Heart left ventricle (tissue), 16 donors: ENCODE measurements at places on chromosomes 11 and 22. TPM values are rescaled to one million over a fixed set of nuclear protein-coding genes. Genes with fewer than 3 reads are reported as not detected.

- H3K36me3 ChIP-seq = no peaks in the 10 kb centered on the region
- H3K4me3 ChIP-seq = no peak overlapping the region
- H3K27ac ChIP-seq = no peak overlapping the region
- peaks cover 7% of the 10 kb centered on the region for H3K4me1 ChIP-seq
- DNase-seq = no peak
- H3K27me3 ChIP-seq = no peaks in the 10 kb centered on the region
Measured at GRCh38 chr11:34203377-34203871, 98.0 kb downstream of the NAT10 start.

DNA sequence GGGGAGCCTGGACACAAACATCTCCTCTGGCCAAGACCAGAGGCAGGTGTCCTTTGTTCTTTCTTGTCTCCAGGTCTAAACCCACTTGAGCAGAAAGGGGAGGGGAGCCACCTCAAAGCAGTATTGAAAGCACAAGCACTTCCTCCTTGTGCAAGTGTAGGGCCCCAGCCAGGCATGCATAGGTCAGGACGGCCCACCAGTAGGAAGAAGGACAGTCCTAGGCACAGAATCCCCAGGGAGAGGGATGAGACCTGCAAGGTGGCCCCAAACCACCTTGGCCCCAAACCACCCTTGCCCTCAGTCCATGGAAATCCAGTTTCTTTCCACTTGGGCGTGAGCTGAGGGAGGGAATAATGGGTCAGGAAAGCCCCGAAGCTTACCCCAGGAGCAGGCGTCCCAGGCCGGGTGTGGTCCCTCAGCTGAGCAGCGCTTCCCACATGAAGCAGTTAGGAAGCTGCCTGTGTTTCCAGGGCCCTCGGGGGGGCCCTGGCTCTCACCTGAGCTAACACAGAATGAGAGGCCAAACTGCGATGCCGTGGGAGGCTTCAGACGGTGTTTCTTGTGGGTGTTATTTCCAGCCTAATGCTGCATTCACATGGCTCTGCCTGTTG is 20.4 kb upstream of the IGSF9B start:
- DNase-seq = no peak
- H3K27ac ChIP-seq = no peak overlapping the region
- H3K4me1 ChIP-seq = peaks cover 5% of the 10 kb centered on the region
- no peak overlapping the region for H3K4me3 ChIP-seq
- no peaks in the 10 kb centered on the region for H3K36me3 ChIP-seq

DNA sequence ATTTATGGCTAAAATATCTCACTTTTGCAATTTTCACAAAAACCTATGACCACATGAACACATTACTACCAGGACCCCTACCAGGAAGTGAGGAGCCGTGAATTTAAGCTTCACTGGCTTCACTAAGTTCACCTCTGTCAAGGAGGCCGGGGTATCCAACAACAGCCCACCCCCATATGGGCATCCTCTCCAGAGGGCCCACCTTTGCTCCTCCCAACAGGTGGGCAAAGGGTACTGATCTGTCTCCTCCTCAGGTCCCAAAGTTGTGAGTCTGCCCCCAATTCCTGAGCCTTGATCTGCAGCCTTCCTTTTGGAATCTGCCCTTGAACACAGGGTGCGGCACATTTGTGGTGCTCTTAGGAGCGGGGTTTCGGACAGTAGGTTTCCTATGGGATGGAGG is 66.9 kb downstream of the OTOG start:
- H3K27ac ChIP-seq = no peak overlapping the region
- no peak overlapping the region for H3K4me3 ChIP-seq
- H3K4me1 ChIP-seq = no peaks in the 10 kb centered on the region
- H3K36me3 ChIP-seq = no peaks in the 10 kb centered on the region
- no peaks in the 10 kb centered on the region for H3K27me3 ChIP-seq

GRCh38 chr11:16783321-16783801 is 44.9 kb downstream of the C11orf58 start:
- no peaks in the 10 kb centered on the region for H3K27me3 ChIP-seq
- H3K4me1 ChIP-seq = peaks cover 25% of the 10 kb centered on the region
- DNase-seq = no peak
- H3K27ac ChIP-seq = no peak overlapping the region
- no peaks in the 10 kb centered on the region for H3K36me3 ChIP-seq
- no peak overlapping the region for H3K4me3 ChIP-seq

- no peaks in the 10 kb centered on the region for H3K36me3 ChIP-seq
- H3K4me1 ChIP-seq = no peaks in the 10 kb centered on the region
- no peak overlapping the region for H3K27ac ChIP-seq
Measured at GRCh38 chr11:90747057-90747456, 524.2 kb upstream of the CHORDC1 start.

- H3K27me3 ChIP-seq = no peaks in the 10 kb centered on the region
- H3K27ac ChIP-seq = no peak overlapping the region
- DNase-seq = no peak
- H3K4me3 ChIP-seq = no peak overlapping the region
- peaks cover 4% of the 10 kb centered on the region for H3K4me1 ChIP-seq
Measured at GRCh38 chr11:84675396-84676025, 951.6 kb downstream of the DLG2 start.

GRCh38 chr11:66317322-66317722 is 478 bp upstream of the CD248 start:
- peaks cover 29% of the 10 kb centered on the region for H3K4me1 ChIP-seq
- H3K27me3 ChIP-seq = no peaks in the 10 kb centered on the region
- no peaks in the 10 kb centered on the region for H3K36me3 ChIP-seq
- peak; percentile 77 for DNase-seq
- H3K27ac ChIP-seq = peak overlapping the region; percentile 89

- no peak for DNase-seq
- no peaks in the 10 kb centered on the region for H3K4me1 ChIP-seq
- H3K36me3 ChIP-seq = no peaks in the 10 kb centered on the region
- H3K4me3 ChIP-seq = no peak overlapping the region
- no peak overlapping the region for H3K27ac ChIP-seq
Measured at GRCh38 chr11:132464939-132465338, 1067.4 kb downstream of the OPCML start.

GRCh38 chr22:19520566-19521305 is 3.5 kb downstream of the CLDN5 start:
- no peak overlapping the region for H3K27ac ChIP-seq
- peak overlapping the region; percentile 50 for H3K4me3 ChIP-seq
- no peak for DNase-seq
- H3K36me3 ChIP-seq = no peaks in the 10 kb centered on the region

DNA sequence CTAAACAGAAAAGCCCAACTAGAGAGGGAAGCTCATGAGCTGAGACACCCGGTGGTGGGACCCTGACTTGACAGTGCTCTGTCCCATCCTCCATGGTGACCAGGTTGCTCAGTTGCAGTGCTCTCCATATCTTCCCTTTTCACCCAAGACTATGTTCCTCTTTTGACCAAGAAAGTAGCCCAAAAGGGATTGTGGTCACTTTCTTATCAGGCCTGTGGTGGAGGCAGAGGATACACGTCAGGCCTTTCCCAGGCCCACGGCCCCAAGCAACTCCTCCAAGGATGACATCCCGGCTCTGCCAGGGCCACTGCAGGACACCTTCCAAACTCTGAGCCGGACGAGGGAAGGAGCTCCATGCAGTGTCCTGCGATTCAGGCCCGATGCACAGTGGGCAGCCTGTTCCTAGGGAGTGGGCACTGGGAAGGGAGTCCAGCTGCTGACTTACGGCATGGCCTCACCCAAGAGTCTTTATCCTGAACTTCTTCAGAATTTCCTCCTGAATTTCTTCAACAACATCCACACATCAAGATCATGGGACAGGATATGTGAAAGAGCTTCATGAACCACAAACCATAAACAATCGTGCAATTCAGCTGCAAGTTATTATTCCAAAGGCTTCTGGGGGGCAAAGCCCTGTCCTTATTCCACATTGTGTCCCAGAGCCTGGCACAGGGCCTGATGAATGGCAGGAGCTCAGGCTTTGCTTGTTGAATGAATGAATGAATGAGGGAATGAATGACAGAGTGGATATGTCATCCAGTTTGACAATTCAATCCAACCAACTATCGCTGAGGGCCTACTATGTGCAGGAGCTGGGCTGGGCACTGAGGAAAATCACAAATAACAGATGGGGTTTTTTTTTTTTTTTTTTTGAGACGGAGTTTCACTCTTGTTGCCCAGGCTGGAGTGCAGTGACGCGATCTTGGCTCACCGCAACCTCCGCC is 36.0 kb upstream of the MYH9 start:
- H3K4me1 ChIP-seq = peaks cover 25% of the 10 kb centered on the region
- no peaks in the 10 kb centered on the region for H3K27me3 ChIP-seq
- H3K4me3 ChIP-seq = no peak overlapping the region
- H3K27ac ChIP-seq = no peak overlapping the region
- no peak for DNase-seq

GRCh38 chr11:518463-519202 is 11.6 kb upstream of the RNH1 start:
- peak overlapping the region; percentile 71 for H3K27ac ChIP-seq
- peak; percentile 86 for DNase-seq
- H3K4me1 ChIP-seq = peaks cover 6% of the 10 kb centered on the region
- H3K27me3 ChIP-seq = no peaks in the 10 kb centered on the region

- peak overlapping the region; percentile 82 for H3K27ac ChIP-seq
- no peaks in the 10 kb centered on the region for H3K27me3 ChIP-seq
- DNase-seq = peak; percentile 36
Measured at GRCh38 chr11:35100013-35100383, 39.0 kb upstream of the CD44 start.

DNA sequence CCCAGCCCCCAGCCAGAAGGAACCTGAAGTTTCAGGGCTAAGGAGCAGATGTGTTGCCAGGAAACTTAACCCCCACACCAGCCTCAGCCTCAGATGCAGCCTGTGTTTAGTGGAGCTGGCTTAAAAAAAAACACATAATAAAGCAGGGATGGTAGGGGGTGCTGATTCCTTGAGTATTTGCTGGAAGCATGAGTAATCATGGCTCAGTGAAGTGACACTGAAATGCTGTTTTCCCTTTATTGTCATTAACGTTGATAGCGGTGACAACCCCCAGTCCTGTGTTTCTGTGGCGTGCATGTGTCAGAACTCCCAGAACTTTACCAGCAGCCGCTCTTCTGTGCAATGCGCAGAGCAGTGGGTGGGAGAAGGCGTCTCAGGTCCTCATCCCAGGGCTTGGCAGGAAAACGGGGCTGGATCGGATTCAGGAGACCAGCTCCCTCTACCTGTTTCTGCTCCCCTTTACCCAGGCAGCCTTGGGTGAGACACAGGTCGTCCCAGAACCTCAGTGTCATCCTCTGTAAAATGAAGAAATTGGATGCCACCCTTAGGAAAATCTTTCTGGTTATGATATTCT is 1282.1 kb downstream of the TBC1D22A start:
- no peaks in the 10 kb centered on the region for H3K36me3 ChIP-seq
- H3K4me1 ChIP-seq = no peaks in the 10 kb centered on the region
- H3K27ac ChIP-seq = no peak overlapping the region
- no peak for DNase-seq
- no peak overlapping the region for H3K4me3 ChIP-seq

- H3K4me1 ChIP-seq = peaks cover 16% of the 10 kb centered on the region
- DNase-seq = peak; percentile 63
- H3K4me3 ChIP-seq = no peak overlapping the region
- H3K27me3 ChIP-seq = no peaks in the 10 kb centered on the region
- no peaks in the 10 kb centered on the region for H3K36me3 ChIP-seq
Measured at GRCh38 chr11:111635706-111636045, 33.4 kb downstream of the SIK2 start.

DNA sequence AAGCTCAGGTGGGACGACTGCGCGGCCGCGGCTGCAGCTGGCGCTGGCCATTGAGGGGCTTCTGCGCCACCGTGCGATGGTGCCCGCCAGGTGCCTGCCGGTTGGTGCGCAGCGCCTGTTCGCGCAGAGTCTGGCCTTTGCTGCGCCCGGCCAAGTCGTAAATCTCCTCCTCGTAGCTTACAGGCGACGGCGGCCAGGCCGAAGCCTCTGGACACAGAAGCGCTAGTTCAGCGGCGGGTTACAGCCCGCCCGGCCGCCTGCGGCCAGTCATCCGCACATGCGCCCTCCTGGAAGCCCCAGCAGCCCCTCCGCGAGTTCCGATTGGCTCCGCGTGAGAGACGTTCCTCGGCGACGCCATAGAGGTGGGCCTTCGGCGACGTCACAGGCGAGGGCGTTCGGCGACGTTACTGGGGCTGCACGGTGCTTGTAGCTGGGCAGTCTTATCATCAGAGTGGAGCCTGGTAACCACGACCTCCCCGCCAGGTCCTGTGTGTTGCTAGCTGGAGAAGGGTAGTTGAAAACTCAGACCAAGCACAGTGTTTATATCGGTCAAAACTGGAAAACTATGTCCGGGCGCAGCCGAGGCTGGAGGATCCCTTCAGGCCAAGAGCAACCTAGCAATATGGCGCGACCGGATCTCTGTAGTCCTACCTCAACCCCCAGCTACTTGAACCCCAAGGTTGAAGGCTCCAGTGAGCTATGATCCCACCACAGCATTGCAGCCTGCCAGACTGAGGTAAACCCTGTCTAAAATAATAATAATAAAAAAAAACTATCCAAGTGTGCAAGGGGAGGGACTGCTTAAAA is 265.7 kb downstream of the OR4C45 start:
- no peak overlapping the region for H3K27ac ChIP-seq
- no peak overlapping the region for H3K4me3 ChIP-seq
- no peaks in the 10 kb centered on the region for H3K27me3 ChIP-seq
- DNase-seq = peak; percentile 30

DNA sequence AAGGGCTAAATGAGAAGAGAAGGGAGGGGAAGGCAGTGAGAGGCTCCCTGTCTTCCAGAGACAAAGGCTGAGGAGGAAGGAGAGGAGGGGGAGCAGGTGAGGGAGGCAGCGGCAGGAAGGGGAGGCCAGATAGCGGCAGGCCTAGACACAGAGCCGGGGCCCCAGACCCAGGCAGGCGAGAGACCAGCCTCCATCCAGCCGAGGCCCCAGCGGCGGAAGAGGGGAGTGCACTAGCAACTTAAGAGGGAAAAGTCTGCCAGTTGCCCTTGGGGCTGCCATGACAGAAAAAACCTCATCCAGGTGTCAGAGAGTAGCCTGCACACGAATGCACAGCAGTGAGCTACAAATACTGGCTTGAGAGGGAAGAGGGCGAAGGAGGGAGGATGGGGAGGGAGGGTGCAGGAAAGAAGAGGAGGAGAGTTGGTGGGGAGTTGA is 46.7 kb downstream of the IGLL1 start:
- no peak overlapping the region for H3K4me3 ChIP-seq
- no peak for DNase-seq
- no peaks in the 10 kb centered on the region for H3K36me3 ChIP-seq
- H3K4me1 ChIP-seq = no peaks in the 10 kb centered on the region
- no peak overlapping the region for H3K27ac ChIP-seq

DNA sequence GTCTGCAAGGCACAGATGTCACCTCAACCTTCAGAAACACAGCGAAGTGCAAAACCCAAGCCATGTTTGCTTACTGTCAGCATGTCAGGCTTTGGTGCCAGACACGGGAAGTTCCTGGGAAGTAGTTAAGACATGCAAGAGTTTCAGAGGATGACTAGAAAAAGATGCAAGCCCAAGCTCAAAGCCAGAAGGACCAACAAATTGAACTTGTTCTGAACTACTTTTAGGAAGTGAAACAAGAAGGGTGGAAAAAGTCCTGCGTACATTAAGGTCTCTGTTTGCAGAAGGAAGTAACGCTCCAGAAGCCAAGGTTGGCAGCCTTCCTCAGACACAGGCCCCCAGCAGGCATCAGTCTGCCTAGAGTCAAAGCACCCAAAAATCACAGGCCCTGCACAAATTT is 2.6 kb downstream of the AP1B1 start:
- peak overlapping the region; percentile 85 for H3K27ac ChIP-seq
- no peaks in the 10 kb centered on the region for H3K27me3 ChIP-seq
- DNase-seq = no peak
- no peak overlapping the region for H3K4me3 ChIP-seq
- no peaks in the 10 kb centered on the region for H3K36me3 ChIP-seq

C11orf65 gene
- polyA plus RNA-seq = 0.19 TPM

MYO18B gene
- polyA plus RNA-seq = 216 TPM

NOL12 gene
- polyA plus RNA-seq = 16.8 TPM

TMEM218 gene
- 21.8 TPM for polyA plus RNA-seq

STK33 gene
- 15.7 TPM for polyA plus RNA-seq
